Central memory CD8-positive, alpha-beta T cell (primary cell): ENCODE measurements at places on chromosomes 16 and 17.
A peak's percentile ranks its signal among the peaks of the same experiment; 100 is the strongest.

GRCh38 chr16:88973007-88973410 is 4.0 kb downstream of the CBFA2T3 start:
- no peak for DNase-seq

- DNase-seq: no peak
Measured at GRCh38 chr17:19723964-19724363, 7.6 kb upstream of the SLC47A2 start.

DNA sequence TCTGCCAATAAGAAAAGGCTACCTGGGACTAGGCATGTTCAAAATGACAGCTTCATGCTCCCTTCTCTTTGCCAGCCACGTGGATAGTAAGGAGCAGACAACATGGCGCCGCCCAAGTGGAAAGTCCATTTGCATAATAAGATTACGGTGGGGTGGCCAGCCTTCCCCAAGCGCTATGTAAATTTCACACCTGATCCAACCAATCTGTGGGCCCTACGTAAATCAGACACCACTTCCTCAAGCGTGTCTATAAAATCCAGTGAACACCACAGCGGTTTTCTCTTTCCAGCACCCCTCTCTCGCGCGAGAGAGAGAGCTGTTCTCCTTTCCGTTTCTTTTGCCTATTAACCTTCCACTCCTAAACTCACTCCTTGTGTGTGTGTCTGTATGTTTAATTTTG is 140.3 kb upstream of the ERCC4 start:
- DNase-seq: no peak

DNA sequence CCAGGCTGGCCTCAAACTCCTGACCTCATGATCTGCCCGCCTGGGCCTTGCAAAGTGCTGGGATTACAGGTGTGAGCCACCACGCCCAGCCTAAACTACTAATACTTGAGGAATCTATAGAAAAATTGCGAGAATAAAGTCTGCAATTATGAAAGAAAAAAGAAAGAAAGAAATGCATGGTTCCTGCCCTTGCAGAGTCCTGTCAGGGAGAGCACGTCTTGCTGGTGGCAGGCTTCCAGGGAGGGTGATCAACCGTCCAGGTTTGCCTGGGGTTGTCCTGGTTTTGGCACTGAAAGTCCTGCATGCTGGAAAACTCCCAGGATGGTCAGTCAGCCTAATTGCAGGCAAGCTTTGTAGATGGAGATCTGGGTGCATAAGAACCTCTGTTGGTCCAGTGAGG is 21.5 kb upstream of the KIFC3 start:
- DNase-seq: no peak

DNA sequence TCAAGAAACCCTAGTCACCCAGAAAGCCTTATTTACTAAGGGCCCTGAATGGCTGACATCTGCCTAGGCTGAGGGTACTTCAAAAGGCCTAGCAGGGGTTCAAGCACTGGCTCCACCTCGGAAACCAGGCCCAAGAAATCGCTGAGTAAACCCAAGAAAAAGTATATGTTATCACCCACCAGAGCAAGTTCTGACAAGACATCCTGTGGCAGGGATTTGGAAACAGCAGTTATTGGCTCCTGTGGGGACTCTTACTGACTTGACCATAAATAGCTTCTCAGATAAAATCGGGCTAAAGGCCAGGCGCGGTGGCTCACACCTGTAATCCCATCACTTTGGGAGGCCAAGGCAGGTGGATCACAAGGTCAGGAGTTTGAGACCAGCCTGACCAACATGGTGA is 12.2 kb downstream of the ATP6V0D1 start:
- no peak for DNase-seq

DNA sequence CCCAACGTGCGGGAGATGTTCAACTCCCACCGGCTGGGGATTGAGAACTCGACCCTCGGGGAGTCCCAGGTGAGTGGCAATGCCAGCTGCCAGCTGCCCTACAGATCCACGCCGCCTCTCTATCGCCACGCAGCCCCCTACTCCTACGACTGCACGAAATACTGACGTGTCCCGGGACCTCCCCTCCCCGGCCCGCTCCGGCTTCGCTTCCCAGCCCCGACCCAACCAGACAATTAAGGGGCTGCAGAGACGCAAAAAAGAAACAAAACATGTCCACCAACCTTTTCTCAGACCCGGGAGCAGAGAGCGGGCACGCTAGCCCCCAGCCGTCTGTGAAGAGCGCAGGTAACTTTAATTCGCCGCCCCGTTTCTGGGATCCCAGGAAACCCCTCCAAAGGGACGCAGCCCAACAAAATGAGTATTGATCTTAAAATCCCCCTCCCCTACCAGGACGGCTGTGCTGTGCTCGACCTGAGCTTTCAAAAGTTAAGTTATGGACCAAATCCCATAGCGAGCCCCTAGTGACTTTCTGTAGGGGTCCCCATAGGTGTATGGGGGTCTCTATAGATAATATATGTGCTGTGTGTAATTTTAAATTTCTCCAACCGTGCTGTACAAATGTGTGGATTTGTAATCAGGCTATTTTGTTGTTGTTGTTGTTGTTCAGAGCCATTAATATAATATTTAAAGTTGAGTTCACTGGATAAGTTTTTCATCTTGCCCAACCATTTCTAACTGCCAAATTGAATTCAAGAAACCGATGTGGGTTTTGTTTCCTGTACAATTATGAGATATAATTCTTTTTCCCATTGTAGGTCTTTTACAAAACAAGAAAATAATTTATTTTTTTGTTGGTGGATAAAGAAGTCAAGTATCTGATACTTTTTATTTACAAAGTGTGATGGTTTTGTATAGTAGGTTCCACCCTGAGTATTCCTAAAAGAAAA is 2.3 kb downstream of the FOXC2 start:
- DNase-seq: no peak

DNA sequence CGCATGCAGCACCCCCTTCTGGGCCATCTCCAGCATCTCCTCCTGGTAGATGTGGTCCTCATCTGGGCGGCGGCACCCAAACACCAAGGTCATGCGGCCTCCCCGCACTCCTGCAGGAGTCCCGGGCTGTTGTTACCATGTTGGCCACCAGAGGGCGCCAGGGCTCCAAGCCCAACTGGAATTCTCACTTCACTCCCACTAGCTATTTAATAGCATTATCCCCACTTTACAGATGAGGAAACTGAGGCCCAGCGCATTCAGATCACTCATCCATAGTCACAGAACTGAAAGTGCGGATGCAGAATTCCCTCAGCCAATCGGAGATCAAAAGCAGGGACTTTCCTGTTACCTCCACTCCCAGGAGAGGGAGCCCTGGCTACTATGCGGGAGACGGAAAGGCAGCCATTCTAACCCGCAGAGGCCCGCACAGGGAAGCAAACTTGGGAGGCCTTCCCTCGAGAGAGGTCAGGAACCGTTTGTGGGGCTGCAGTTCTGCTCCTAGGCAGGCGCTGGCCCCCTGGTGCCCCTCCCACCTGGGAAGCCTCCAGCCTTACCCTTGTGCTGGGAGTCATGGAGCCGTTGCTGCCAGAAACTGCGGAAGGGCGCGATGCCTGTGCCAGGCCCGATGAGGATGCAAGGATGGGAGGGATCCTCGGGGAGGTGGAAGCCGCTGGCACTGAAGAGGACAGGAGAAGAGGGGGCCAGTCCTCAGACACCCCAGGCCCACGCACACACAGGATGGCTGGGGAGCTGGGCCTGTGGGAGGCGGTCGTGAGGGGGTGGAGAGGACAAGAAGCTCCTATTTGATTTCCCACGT is 40.1 kb downstream of the NOS2 start:
- peak; percentile 71 for DNase-seq

DNA sequence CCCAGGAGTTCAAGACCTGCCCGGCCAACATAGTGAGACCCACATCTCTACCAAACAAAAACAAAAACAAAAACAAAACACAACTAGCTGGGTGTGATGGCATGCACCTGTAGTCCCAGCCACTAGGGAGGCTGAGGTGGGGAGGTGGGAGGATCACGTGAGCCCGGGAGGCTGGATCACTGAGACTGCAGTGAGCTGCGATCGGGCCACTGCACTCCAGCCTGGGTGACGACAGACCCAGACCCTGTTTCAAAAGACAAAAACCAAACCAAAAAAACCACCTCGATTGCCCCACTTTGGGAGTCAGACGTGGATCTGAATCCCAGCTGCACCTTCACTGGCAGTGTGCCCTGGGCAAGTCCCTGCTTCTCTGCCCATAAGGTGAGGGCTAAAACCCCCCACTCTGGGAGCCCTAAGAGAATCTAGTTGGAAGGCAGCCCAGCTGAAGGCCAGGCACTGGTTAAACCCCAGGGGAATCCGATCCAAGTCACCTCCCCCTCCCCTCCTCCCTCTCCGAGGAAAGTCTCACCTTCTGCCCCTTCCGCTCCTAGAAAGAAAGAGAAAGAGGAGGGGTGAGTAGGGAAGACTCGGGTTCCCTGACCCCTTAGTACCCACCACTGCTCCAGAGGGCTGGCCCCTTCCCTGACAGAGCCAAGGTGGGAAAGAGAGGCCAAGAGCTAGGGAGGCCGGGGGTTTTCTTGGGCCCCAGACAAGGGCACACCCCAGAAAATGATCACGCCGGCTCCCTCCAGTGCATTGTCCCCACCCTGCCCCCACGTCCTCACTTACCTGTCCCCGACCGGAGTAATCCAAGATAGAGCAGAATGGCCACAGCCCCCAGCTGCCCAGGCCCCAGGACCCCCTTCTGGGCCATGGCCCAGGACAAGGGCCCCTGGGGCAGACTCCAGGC is 647 bp downstream of the PRSS8 start:
- no peak for DNase-seq

GRCh38 chr16:50737420-50737959 is 4.4 kb upstream of the CYLD start:
- no peak for DNase-seq

- no peak for DNase-seq
Measured at GRCh38 chr16:82017911-82018568, 6.8 kb upstream of the SDR42E1 start.
